ENCODE measurements at places on chromosomes 13 and 19.

- no peak for DNase-seq
Measured at GRCh38 chr19:18396471-18397241, 766 bp downstream of the LRRC25 start.

- DNase-seq: no peak
Measured at GRCh38 chr13:27211771-27212364, 39.5 kb upstream of the RPL21 start.

DNA sequence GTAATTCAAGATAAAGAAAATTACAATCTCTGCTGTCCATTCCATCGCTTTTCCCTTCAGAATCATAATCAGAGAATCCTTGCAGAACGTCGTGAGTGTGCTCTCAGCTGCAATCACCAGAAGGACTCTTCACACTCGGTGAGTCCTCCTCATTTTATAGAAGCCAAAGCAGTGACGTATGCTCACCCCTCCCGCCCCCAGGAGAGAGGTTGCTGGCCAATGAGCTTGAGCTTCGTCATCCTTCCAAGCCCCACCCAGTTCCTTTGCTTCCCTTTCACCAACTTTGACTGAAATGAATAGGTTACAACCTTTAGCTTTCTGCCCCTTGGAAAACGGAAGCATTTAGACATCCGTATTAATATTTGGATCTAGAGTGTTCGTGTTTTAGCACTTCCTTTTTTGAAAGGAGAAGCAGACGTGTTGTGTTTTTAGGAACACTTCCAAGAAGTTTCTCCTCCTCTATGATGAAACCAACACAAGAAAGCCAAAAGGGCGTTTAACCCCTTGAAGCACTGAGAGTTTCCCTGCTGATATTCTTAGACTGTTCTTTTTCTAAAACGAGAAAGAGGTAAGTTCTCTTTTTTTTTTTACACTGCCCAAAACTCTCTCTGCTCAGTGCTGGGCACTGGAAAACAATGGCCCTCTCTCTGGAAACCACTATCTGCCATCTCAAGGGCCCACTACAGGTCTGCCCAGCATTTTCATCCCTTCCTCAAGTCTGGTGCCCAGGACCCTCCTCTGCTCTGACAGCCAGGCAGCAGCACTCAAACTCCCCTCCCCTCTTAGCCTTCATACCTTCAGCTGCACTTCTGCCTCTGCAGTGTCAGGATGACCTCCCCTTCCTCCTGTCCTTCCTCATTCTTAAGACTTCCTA lies 44.3 kb upstream of the CEACAM21 start:
- DNase-seq: peak; percentile 56

GRCh38 chr13:112704308-112705145 lies 14.7 kb downstream of the ATP11A start:
- no peak for DNase-seq

- DNase-seq: no peak
Measured at GRCh38 chr19:18435178-18435841, 2.6 kb downstream of the ISYNA1 start.

Data from stimulated activated CD8-positive, alpha-beta memory T cell treated with anti-CD3 and anti-CD28 coated beads, Interleukin-7, amount 100 ng/mL, for 1 hour (primary cell).